ENCODE measurements at places on chromosomes 5 and 9. TPM values are rescaled to one million over a fixed set of nuclear protein-coding genes. Genes with fewer than 3 reads are reported as not detected.
A peak's percentile ranks its signal among the peaks of the same experiment; 100 is the strongest.

The MTAP gene
- 25.3 TPM for total RNA-seq

DNA sequence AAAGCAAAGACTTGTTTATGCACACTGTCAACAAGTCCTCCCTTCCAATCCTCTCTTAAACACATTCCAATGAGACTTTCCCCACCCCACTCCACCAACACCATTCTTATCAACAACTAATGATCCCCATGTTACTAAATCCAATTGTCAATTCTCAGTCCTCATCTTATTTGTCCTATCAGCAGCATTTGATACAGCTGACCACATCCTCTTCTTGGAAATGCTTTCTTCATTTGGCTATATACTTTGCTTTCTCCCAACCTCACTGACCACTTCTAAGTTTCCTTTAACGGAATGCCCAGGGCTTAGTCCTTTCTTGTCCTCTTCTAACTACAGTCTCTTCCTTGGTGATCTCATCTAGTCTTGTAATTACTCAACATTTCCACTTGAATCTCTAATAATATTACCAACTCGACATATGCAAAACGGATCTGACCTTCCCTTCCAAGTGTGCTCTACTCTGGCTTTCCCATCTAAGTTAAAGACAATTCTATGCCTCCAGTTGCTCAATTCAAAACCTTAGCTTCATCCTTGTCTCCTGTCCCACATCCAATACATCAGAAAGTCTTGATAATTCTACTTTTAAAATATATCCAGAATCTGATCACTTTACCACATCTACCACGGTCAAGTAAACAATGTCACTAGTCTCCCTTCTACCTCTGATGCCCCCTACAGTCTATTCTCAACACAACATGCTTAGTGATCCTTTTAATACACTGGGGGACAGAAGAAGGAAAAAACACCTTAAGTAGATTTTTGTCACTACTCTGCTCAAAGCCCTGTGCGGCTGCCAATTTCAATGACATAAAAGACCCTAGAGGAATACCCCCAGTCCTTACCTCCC is 25.5 kb downstream of the AGTPBP1 start:
- no peaks in the 10 kb centered on the region for H3K36me3 ChIP-seq
- H3K27ac ChIP-seq: peak overlapping the region; percentile 6
- no peaks in the 10 kb centered on the region for H3K27me3 ChIP-seq

The ACTBL2 gene
- not detected for total RNA-seq

DNA sequence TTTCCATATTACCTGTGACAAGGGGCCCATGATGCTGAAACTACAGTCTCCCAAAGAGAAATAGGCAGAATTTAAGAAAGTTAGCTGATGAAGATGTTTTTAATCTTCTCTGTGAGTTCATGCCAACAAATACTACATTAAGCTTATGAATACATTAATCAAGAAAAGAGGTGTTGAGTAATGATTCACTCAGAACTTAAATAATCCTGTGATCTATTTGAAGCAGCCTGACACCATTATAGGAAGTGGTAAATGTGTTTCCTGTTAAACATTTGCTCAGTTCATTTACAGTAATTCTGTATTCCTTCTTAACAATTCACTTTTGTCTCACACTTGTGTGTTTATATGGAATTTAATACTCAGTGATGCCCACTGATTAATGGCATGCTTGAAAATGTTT is 75.0 kb upstream of the IZUMO3 start:
- no peaks in the 10 kb centered on the region for H3K27me3 ChIP-seq
- no peak overlapping the region for H3K27ac ChIP-seq
- no peaks in the 10 kb centered on the region for H3K36me3 ChIP-seq
- H3K4me3 ChIP-seq: no peak overlapping the region
- no peak for DNase-seq

- no peak for DNase-seq
- peaks cover 4% of the 10 kb centered on the region for H3K27me3 ChIP-seq
- no peak overlapping the region for H3K27ac ChIP-seq
- no peaks in the 10 kb centered on the region for H3K4me1 ChIP-seq
- no peak overlapping the region for H3K4me3 ChIP-seq
These were observed 37.9 kb upstream of the GZMA start for GRCh38 chr5:55064523-55064922.

- H3K36me3 ChIP-seq: peaks cover 8% of the 10 kb centered on the region
- DNase-seq: no peak
- no peak overlapping the region for H3K4me3 ChIP-seq
- H3K27ac ChIP-seq: no peak overlapping the region
- no peaks in the 10 kb centered on the region for H3K27me3 ChIP-seq
These were observed 22.8 kb upstream of the SLC25A51 start for GRCh38 chr9:37926737-37927118.

DNA sequence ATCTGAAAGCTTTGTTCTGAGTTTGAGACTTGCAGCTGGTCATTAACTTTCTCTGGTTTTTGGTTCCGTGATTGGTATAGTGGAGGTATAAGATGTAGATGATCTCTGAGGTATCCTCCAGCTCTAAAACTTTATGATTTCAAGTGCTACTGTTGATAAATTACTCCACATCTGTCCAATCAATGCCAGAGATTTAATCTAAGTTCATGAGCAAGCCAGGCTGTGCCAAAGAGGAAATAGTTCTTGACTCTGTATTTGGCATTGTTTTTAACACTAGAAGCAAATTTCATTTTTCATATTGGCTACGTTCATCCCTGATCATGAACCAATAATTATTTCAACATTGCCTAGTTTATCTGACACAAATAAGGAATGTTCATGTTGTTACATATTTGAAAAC is 28.5 kb upstream of the CHD1 start:
- H3K27ac ChIP-seq: no peak overlapping the region
- no peak overlapping the region for H3K4me3 ChIP-seq
- no peak for DNase-seq
- H3K36me3 ChIP-seq: no peaks in the 10 kb centered on the region
- H3K27me3 ChIP-seq: no peaks in the 10 kb centered on the region

The BAAT gene
- not detected for total RNA-seq

- peaks cover 34% of the 10 kb centered on the region for H3K4me1 ChIP-seq
- H3K27me3 ChIP-seq: no peaks in the 10 kb centered on the region
These were observed 174.3 kb downstream of the AUH start for GRCh38 chr9:91187311-91187964.

The SLC25A2 gene
- total RNA-seq: not detected

GRCh38 chr9:97617939-97618416 is 15.2 kb downstream of the TSTD2 start:
- DNase-seq: no peak
- peaks cover 68% of the 10 kb centered on the region for H3K36me3 ChIP-seq
- no peak overlapping the region for H3K27ac ChIP-seq

DNA sequence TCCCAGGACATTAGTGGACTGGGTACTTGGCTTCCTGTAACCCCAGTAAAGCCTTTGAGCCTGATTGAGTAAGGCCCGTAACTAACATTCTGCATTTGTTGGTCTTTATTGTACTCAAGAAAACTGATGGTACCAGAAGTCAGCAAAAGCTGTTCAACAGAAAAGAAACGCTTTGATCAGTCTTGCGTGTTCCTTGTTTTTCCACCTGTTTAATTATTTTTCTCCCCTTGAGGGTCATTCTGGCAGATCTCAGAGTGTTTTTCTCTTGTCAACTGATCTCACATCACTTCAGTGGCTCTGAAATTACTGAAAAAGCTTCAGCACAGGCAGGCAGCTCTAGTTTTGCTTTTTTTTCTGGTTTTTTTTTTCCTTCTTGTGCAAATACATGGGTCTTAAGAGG is 6.1 kb upstream of the TMEM268 start:
- DNase-seq: no peak
- H3K4me1 ChIP-seq: peaks cover 13% of the 10 kb centered on the region
- H3K27ac ChIP-seq: no peak overlapping the region
- peaks cover 5% of the 10 kb centered on the region for H3K36me3 ChIP-seq
- no peak overlapping the region for H3K4me3 ChIP-seq

GRCh38 chr5:61658592-61659008 is 326.5 kb downstream of the ZSWIM6 start:
- H3K4me1 ChIP-seq: peaks cover 10% of the 10 kb centered on the region
- no peaks in the 10 kb centered on the region for H3K36me3 ChIP-seq
- peak overlapping the region; percentile 72 for H3K27ac ChIP-seq
- H3K27me3 ChIP-seq: no peaks in the 10 kb centered on the region
- peak; percentile 82 for DNase-seq

The SPATA31A5 gene
- total RNA-seq: not detected

GRCh38 chr5:139762615-139763170 is 32.9 kb upstream of the PSD2 start:
- H3K4me3 ChIP-seq: no peak overlapping the region
- no peak for DNase-seq
- H3K36me3 ChIP-seq: no peaks in the 10 kb centered on the region
- H3K27me3 ChIP-seq: peaks cover 38% of the 10 kb centered on the region

DNA sequence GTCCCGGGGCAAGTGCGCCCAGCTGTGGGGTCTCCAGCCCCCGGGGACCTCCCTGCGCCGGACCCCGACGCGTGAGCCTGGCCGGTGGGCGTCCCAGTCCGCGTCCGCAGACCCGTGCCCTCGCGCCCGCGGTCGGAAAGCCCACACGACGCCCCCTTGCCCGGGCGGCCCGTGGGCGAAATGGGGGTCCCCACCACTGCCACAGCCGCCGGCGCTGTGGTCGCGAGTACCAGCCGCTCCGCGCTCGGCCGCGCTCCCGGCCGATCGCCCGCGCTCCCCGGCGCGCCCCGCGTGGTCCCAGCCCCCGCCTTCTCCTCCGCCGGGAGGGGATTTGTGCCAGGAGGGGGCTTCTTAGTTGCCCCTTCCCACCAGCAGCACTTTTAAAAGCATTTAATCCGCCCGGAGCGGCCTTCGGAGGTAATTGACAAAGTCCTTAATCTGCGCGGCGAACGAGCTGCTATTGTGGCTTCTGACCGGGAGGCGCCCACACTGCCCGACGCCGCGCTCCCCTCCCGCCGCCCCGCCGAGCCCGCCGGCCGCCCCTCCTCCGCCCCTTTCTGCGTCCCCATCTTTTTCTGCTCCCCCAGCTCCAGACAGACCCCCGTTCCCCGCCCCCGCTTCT is 469 bp upstream of the FIBCD1 start:
- peak overlapping the region; percentile 67 for H3K4me3 ChIP-seq
- no peak for DNase-seq

- peaks cover 17% of the 10 kb centered on the region for H3K4me1 ChIP-seq
- no peak overlapping the region for H3K4me3 ChIP-seq
- no peaks in the 10 kb centered on the region for H3K27me3 ChIP-seq
- H3K27ac ChIP-seq: no peak overlapping the region
- no peaks in the 10 kb centered on the region for H3K36me3 ChIP-seq
These were observed 19.3 kb upstream of the PIP5K1B start for GRCh38 chr9:68685770-68686169.

DNA sequence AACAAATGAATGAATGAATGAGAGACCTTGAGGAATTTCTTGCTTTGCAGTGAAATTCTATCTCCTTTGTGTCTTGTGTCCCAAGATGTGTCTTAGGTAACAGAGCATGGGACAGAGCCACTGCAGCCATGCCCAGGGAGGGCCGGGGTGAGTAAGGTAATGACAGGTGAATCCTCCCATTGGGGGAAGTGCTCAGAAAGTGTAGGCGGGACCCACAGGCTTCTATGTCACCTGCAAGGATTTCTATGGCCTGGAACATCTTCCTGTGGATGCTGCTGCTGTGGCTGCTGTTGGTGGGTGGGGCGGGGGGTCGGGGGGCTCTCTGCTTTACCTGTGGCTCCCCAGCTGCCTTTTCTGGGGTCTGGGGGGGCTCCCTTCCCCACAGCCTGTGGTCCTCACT is 133.6 kb upstream of the IER5L start:
- peaks cover 14% of the 10 kb centered on the region for H3K4me1 ChIP-seq
- no peak for DNase-seq
- H3K27ac ChIP-seq: no peak overlapping the region
- no peaks in the 10 kb centered on the region for H3K27me3 ChIP-seq
- no peaks in the 10 kb centered on the region for H3K36me3 ChIP-seq

The DDX4 gene
- total RNA-seq: not detected

- H3K36me3 ChIP-seq: no peaks in the 10 kb centered on the region
- H3K27me3 ChIP-seq: no peaks in the 10 kb centered on the region
- DNase-seq: peak; percentile 81
- H3K4me3 ChIP-seq: peak overlapping the region; percentile 40
- H3K27ac ChIP-seq: no peak overlapping the region
These were observed 2.3 kb upstream of the SLC4A9 start for GRCh38 chr5:140357726-140358093.

DNA sequence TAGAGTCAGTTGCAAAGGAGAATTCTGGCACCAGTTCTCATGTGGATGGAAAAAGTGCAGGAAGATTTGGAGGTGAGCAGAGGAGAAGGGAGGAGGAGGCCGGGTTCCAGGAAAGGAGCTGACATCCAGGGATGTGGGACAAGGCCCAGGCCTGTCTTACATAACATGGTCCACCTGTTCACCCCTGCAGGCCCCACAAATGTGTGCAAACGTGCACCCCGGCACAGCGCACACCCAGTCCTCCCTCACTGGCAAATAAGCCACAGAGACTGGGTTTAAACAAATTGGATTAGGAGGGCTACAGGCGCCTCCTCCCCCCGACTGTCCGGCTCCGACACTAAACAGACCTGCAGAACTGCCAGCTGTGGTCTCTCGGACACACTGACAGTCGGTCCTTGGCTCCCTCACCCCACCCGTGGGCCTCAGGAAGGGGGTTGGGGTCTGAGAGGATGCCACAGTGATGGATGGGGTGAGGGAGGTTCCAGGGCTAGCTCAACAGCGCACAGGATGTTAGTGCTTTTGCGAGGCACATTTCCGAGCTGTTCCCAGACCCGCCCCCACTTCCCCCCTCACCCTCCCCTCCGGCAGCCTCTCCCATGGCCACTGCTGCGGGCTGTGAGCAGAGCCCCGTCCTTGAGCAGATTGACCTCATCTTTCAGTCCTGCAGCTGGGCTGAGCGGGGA is 43.4 kb upstream of the IL17B start:
- H3K27me3 ChIP-seq: no peaks in the 10 kb centered on the region
- H3K36me3 ChIP-seq: peaks cover 25% of the 10 kb centered on the region
- DNase-seq: peak; percentile 81

GRCh38 chr5:37755581-37755980 is 84.3 kb downstream of the GDNF start:
- H3K4me3 ChIP-seq: no peak overlapping the region
- H3K4me1 ChIP-seq: no peaks in the 10 kb centered on the region
- no peak for DNase-seq
- H3K27ac ChIP-seq: no peak overlapping the region

The ARPC5L gene
- total RNA-seq: 39.2 TPM

GRCh38 chr9:35801328-35802128 is 10.1 kb downstream of the NPR2 start:
- no peak for DNase-seq
- peaks cover 55% of the 10 kb centered on the region for H3K36me3 ChIP-seq
- H3K4me1 ChIP-seq: no peaks in the 10 kb centered on the region
- no peaks in the 10 kb centered on the region for H3K27me3 ChIP-seq
- no peak overlapping the region for H3K27ac ChIP-seq

The SFXN1 gene
- total RNA-seq: 37.2 TPM

GRCh38 chr5:128920345-128921215 is 44.7 kb upstream of the SLC27A6 start:
- H3K27me3 ChIP-seq: no peaks in the 10 kb centered on the region
- H3K4me1 ChIP-seq: peaks cover 19% of the 10 kb centered on the region
- H3K36me3 ChIP-seq: no peaks in the 10 kb centered on the region
- no peak for DNase-seq
- H3K4me3 ChIP-seq: no peak overlapping the region
- H3K27ac ChIP-seq: peak overlapping the region; percentile 75

DNA sequence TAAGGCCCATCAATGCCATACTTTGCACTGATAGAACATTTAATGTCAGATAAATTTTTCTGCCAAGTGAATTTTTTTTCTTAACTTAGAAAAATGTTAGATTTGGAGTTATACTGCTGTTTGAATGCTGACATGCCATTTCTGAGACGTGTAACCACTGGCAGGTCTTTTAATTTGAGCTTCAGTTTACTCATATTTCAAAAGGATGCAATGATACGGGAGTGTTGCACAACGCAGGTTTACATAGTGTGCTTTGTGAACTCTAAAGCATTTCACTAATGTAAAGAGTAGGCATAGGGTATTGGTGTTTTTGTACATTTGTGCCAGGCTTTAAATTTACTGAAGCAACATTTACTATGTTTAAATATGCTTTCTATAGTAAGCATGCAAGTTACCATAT is 4.2 kb downstream of the ZBTB43 start:
- peaks cover 93% of the 10 kb centered on the region for H3K4me1 ChIP-seq
- no peak for DNase-seq
- H3K27ac ChIP-seq: peak overlapping the region; percentile 25
- peak overlapping the region; percentile 77 for H3K4me3 ChIP-seq

Data from left ventricle myocardium inferior (tissue), 1 donor.